NCI-H1092 (cell line): ENCODE measurements at places on chromosomes 3 and 15.

DNA sequence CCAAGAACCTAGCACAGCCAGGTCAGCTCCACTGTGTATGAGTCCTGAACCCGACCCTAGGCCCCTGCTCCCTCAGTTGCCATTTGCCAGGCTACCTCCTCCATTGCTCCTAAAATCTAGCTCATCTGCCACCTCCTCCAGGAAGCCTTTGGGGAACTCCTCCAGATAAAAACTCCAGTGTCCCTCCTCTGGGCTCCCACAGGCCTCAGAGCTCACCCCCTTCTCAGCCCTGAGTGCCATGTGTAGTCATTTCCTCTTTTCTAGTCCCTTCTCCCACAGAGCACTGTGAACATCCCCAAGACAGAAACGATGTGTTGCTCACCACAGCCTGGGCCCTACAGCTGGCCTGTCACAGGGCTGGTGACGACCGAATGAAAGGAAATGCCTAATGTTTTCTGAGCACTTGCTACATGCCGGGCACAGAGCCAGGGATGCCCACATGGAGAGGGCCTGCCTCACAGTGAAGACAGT is 61.0 kb downstream of the IQSEC1 start:
- DNase-seq = peak; percentile 28

GRCh38 chr3:38985581-38985980 is 66.2 kb downstream of the SCN11A start:
- DNase-seq = no peak

- DNase-seq = no peak
Observed at GRCh38 chr3:31918179-31919150, 62.6 kb downstream of the OSBPL10 start.

- no peak for DNase-seq
Observed at GRCh38 chr15:39873978-39874377, 46.1 kb downstream of the GPR176 start.

GRCh38 chr3:113261063-113261625 is 49.8 kb downstream of the BOC start:
- no peak for DNase-seq

- no peak for DNase-seq
Observed at GRCh38 chr3:32488474-32489008, 14.1 kb downstream of the CMTM6 start.

- DNase-seq = no peak
Observed at GRCh38 chr3:23106666-23107065, 96.5 kb upstream of the UBE2E2 start.
